Right renal pelvis (tissue), 4 donors: ENCODE measurements at places on chromosomes 13 and 19. TPM values are rescaled to one million over a fixed set of nuclear protein-coding genes. Genes with fewer than 3 reads are reported as not detected.

- DNase-seq: no peak
Observed at GRCh38 chr19:19137556-19138108, 646 bp downstream of the TMEM161A start.

DNA sequence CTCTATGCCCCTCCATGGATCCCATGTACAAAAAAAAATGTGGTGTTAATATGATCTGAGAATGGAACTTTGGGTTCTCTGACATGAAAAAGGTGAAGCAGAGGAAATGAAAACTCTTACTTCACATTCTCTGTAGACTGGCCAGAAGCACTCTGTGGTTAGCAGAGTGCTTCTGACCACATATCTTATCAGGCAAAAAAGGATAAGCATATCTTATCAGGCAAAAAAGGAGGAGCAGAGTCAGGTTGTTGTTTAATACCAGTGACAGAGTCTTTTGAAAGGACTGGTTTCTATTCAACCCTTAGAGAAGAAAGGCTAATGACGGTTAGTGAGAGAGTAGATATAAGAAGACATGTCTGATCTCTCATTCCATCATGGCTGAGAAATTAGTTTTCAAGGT is 1404.8 kb downstream of the SLITRK1 start:
- no peak for DNase-seq

- no peak for DNase-seq
Observed at GRCh38 chr19:49470615-49470978, 3.4 kb upstream of the FLT3LG start.

- no peak for DNase-seq
Observed at GRCh38 chr13:35630551-35631275, 154.2 kb upstream of the MAB21L1 start.

DNA sequence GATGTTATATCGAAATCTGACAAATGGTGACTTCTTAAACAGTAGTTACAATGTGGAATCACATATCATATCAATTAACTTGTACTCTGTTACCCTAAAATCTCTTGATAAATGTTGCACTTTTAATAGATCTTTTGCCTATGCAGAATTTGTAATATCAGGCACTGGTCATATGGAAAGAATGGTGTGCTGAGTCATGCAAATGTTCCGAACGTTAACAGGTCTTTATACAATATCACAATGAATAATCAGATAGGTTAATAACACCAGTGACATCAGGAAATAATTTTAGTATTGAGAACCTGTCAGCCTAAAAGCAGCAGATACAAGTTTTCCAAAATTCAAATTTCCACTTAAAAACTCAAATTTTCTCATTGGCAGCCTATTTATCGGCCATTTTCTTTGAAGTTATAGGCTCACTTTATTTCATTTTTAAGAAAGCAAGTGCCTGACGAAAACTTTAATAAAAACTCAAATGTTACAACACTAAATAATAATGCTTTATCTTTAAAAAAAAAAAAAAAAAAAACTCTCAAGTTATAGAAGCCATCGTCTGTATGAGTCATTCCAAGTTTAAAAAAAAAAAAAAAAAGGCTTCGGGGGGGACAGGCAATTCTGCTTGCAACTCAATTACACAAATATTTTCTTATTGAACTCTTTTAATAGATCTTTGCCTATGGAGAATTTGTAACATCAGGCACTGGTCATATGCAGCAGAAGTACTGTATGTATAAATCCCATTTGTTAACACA is 180.9 kb downstream of the DIAPH3 start:
- DNase-seq: no peak

GRCh38 chr19:16726916-16727315 is 7.3 kb downstream of the NWD1 start:
- DNase-seq: no peak

GRCh38 chr13:109751477-109751876 is 34.9 kb downstream of the IRS2 start:
- DNase-seq: no peak

CNOT3 gene
- 76.2 TPM for polyA plus RNA-seq

SIAH3 gene
- 0.90 TPM for polyA plus RNA-seq

ADGRE3 gene
- 0.13 TPM for polyA plus RNA-seq

NLRP5 gene
- 0.06 TPM for polyA plus RNA-seq

DNASE2 gene
- polyA plus RNA-seq: 12.3 TPM

CYP4F8 gene
- not detected for polyA plus RNA-seq

FCER2 gene
- not detected for polyA plus RNA-seq
